ENCODE measurements at places on chromosomes 5 and 9. TPM values are rescaled to one million over a fixed set of nuclear protein-coding genes. Genes with fewer than 3 reads are reported as not detected.

GRCh38 chr9:135166565-135166964, 79.1 kb downstream of the OLFM1 start:
- no peak for DNase-seq

DNA sequence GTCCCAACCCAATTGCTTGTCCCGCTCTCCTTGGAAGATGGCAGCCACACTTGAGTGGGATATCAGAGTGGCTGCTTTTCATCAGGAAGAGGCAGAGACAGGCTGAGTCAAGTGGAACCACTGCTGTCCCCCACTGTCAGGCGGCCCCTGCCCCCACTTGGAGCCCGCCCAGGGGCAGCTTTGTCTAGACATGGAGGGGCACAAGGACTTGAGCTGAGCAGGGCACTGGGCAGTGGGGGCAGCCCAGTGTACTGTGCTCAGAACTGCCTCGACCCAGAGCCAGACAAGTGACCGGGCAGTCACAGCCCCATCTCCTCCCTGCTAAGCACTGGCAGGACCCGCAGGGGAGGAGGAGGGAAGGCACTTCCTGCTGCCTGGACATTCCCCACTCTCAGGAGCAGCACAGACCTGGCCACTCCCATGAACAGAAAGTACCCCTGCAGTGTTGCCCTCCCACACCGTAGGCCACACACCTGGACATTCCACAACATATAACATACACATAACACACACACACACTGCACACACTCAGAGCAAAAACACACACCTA, 91.0 kb downstream of the MRPL36 start:
- no peak for DNase-seq

The PIP5K1B gene
- not detected for total RNA-seq

DNA sequence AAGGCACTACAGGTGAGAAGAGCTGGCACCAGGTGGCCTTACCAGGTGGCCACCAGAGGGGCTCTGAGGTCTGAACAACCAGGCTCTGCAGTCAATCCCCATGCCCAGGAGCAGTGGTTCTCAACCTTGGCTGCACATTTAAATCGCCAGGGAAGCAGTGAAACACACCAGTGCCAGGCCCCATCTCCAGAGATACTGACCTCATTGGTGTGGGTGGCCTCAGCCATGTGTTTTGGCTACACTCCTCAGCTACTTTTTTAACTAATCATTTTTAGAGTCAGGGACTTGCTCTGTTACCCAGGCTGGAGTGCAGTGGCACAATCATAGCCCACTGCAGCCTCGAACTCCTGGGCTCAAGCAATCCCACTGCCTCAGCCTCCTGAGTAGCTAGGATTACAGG, 56.0 kb downstream of the GABBR2 start:
- DNase-seq, result no peak

The CERCAM gene
- total RNA-seq, result 15.1 TPM

The SH3RF2 gene
- 1.1 TPM for total RNA-seq

GRCh38 chr5:128464596-128464995, 73.4 kb downstream of the FBN2 start:
- DNase-seq, result no peak

DNA sequence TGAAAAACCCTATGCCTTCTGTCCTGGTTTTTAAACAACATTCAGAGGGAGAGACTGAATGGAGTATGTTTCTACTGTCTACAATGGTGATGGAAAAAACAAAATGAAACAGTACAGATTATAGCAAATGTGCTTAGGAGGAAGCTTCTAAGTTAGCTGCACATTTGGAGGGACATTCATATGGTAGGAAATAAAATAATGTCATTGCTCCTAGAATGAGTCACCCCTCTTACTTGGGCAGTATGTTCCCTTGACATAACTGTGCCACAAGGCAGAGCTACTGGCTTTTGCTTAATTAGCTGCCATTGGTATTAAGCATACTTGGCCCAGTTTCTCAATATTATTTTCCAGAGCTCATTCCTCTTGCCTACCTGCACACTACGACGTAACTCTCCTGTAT, 128.9 kb downstream of the GDNF start:
- DNase-seq, result peak; percentile 21

The SHROOM1 gene
- total RNA-seq, result 1.4 TPM

The ENHO gene
- total RNA-seq, result not detected

DNA sequence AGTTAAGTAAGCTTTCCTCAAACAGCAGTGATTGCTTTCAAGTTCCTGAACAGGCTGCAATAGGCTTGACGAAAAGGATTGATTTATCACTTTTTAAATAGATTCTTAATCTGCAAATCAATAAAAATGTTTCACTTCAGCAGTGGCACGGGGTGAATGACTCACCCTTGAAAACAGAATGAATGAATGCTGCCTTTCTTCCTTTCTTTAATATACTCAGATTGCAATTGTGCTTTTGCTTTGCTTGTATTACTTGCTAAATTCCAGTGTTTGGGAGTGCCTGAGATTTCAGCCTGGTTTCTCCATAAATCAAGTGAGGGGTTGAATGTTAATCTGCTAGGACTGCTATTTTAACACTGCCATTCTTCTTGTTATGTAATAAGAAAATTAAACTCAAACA, 1293.8 kb downstream of the PTPRD start:
- DNase-seq, result no peak

The RANBP17 gene
- total RNA-seq, result 29.7 TPM

The DMRT3 gene
- not detected for total RNA-seq

Data from IMR-90 (cell line).